ENCODE measurements at places on chromosomes 16 and 17.

- no peak for DNase-seq
Observed at GRCh38 chr17:35184274-35184673, 9.9 kb downstream of the SLC35G3 start.

GRCh38 chr17:79062691-79063090, 11.9 kb upstream of the ENGASE start:
- no peak for DNase-seq

DNA sequence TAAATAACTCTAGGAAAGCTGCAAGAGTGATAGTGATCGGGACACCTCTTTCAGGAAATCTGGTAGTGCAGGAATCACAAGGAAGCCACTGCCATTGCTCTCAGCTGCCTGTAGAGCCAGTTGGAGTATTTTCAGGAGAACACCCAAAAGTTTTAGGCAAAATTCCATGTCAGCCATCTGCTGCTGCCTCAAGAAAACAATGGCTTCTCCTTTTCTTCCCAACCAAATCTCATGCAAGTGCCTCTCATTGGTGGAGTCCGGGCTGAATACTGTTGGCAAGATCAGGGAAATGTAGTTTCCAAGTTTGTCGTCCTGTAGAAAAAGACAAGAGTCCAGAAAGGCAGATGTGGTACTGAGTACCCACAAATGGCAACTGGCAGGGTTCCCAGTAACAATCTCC, 54.9 kb upstream of the TANC2 start:
- no peak for DNase-seq

DNA sequence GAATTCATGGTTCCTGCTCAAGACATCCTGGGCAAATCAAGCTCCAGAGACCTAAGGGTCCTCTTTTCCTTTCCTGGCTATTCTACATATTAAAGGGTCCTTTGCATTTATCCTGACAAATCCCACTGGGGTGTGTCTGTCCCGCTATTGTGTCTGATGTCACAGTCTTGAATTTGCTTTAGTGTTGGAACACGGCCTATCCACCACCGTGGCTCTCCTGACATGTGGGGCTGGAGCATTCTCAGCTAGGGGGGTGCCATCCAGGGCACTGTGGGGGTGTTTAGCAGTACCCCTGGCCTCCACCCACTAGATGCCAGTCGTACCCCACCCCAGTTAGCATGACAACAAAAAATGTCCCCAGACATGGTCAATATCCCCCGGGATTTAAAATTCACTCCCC, 92.9 kb downstream of the IRF8 start:
- DNase-seq = no peak

- DNase-seq = no peak
Observed at GRCh38 chr17:17877529-17878358, 41.0 kb upstream of the SREBF1 start.

- no peak for DNase-seq
Observed at GRCh38 chr16:46688101-46688653, 801 bp downstream of the VPS35 start.

GRCh38 chr16:20484726-20485125, 33.4 kb downstream of the ACSM2A start:
- DNase-seq = no peak

GRCh38 chr16:5379954-5380353, 282.4 kb upstream of the EEF2KMT start:
- DNase-seq = no peak

DNA sequence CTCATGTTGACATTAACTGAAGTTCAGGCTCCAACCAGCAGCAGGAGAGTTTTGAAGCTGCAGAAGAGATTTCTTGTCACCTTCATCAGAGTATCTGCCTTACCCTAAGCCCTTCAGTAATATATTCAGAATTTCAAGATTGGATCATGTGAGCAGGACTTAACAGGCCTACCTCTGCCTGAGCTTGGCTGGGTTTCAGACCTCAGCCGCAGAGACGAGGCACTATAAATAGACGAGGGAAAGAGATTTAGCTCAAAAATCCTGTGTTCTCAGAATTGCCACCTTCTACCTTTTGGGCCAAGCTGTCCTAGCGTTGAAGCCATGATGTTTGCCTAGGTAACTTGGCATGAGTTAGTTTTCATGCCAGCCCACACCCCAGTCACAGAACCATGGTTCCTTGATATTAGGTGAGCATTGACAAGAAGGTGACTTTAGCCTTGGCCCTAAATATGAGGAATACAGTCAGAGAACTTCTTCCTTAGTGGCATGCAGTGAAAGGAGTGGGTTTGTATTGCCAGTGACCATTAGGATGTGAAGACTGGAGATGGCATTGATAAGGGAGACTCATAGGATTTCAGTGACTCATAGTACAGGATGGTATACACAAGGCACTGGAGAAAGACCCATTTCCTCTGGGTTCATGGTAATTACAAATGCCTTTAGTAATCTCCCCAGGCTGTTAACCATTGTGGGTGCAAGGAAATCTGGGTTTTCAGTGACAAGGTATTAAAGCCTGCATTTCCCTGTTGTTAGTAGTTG, 224.3 kb downstream of the MSI2 start:
- peak; percentile 64 for DNase-seq

- no peak for DNase-seq
Observed at GRCh38 chr16:50910736-50911100, 168.8 kb downstream of the CYLD start.

- no peak for DNase-seq
Observed at GRCh38 chr17:48631693-48632578, 5.8 kb upstream of the HOXB9 start.

DNA sequence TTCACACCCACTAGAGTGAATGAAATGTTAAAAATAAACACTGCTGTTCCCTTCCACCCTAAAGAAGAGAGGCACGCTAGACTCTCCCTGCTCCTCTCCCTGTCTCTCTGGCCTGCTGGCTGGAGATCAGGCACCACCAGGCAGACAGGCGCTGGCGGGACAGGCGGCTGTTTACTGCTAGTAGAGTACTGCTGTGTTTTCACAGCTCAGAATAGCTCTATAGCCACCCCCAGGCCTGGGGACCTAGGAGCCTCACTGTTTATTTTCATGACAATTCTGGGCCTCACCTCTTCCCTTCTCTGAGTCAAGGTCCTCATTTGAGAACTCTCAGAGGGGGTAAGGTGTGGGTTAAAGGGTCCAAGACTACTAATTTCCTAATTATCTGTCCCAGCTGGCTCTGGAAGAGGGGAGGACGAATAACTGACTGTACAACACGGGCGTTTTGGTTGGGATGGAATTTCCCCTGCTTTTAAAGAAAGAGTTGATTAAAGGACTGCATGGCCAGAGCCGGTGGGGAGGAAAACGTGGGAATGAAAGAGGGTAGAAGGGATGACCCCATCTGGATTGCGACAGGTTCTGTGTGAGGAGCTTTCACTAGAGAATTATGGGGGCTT, 9.0 kb upstream of the G6PC1 start:
- no peak for DNase-seq

DNA sequence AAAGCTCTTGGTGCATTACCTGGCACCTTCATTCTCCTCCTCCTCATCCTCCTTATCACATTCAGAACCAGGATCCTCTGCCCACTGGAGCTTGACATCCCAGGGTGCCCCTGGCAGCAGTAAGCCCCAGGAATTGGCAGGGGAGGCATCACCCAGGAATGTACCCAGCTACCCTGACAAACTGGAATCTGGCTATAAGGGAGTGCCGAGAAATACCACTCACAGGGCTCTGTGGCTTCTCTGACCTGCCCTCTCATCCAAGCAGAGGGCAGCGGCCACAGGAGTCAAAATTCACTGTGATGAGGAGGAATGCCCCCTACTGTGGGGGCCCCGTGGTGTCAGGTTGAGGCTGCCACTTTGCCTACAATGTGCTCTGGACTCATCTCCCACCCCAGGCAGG, 19.6 kb downstream of the MPP3 start:
- no peak for DNase-seq

DNA sequence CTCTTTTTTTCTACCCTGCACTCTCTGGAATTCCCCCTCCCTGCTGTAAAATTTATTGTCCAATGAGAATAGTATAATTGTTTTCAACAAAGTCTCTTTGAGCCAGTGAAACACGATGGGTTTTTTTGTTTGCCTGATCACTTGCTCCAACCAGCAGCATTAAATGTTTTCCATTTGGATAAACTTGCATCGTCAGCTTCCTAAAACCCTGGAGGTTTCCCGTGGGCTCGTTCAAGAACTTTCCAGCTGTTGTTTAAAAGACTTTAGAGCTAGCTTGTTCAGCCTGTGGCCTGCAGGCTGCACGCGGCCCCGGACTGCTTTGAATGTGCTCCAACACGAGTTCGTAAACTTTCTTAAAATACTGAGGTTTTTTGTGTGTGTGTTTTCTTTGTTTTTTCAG, 14.9 kb downstream of the NAGPA start:
- DNase-seq = peak; percentile 84

DNA sequence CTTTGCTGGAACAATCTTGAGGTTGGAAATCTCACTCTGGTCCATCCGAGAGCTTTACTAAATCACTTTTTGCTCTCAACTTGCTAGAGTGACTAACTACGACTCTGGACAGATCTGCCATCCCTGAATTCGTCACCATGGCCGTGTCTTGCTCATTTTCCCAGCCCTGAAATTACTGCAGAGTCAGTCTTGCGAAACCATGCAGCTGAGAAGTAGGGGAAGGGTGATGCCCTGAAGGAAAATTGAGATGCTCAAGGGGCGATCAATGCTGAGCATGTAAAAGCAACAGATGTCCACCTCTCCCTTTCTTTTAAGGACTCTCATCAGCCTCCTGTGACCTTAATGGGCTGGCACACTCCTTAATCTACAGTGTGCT, 18.8 kb downstream of the PCTP start:
- no peak for DNase-seq

GRCh38 chr16:27313422-27314160, at the start of gene IL4R:
TSS of gene IL4R (plus strand) at chr16:27313974. CDS start at chr16:27340204, 26,230 bp downstream.
- no peak for DNase-seq

- DNase-seq = no peak
Observed at GRCh38 chr16:84810518-84811273, 9.1 kb upstream of the CRISPLD2 start.

DNA sequence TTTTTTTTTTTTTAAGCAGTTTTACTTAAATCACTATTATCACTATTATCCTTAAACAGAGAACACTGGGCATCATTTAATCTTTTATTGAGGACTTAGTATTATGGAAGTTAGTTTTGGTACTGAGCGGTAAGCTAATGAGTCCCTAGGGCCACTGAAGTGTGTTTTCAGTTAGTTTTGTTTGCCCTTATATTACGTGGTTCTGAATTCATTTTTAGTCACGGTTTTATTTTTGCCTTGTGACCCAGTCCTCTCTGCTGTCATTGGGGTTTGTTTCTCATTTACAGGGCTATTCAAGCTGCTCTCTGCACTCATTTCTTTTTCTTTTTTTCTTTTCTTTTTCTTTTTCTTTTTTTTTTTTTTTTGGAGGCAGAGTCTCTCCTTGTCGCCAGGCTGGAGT, 17.3 kb downstream of the RABEP1 start:
- DNase-seq = no peak

DNA sequence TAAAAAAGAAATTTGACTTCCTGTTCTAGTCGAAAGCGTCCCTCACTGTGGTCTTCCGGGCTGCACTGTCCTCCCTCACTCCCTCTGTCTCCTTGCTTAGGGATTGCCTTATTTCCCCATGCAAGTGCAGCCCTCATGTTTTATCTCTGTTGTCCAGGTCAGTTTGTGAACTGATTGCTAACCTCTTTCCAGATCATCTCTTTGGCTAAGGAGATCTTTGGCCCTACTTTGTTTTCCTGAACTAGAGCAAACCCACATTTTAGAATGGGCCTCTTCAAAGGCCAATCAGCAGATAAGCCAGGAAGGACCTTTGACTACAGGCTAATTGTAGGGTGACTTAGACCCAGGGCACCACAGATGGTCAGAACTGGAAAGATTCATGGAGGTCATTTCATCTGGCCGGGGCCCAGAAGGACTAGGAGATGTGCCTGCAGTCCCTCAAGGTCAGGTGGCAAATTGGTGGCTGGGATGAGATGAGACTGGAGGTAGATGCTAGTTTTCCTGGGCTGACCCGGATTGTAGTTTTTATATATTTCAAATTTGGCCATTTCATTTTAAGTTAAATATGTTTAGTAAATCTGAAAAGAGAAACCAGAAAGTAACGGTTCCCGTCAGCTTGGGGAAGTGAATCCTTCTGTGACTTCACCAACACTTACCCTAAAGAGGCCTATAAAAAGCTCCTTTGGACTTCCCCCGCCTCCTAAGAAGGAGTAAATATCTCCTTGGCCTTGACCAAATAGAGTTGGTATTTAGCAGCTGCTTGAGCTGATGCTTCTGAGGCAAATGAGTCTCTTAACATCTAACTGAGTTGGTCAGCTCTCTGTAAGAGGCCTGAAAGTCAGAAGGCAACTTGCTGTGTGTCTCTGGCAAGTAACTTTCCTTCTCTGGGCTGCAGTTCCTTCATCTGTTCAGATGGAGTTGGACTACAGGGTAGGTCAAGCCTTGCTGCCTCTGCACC, 6.2 kb upstream of the SLC25A19 start:
- no peak for DNase-seq

- DNase-seq = no peak
Observed at GRCh38 chr17:19592316-19592715, 56.2 kb upstream of the ALDH3A2 start.

DNA sequence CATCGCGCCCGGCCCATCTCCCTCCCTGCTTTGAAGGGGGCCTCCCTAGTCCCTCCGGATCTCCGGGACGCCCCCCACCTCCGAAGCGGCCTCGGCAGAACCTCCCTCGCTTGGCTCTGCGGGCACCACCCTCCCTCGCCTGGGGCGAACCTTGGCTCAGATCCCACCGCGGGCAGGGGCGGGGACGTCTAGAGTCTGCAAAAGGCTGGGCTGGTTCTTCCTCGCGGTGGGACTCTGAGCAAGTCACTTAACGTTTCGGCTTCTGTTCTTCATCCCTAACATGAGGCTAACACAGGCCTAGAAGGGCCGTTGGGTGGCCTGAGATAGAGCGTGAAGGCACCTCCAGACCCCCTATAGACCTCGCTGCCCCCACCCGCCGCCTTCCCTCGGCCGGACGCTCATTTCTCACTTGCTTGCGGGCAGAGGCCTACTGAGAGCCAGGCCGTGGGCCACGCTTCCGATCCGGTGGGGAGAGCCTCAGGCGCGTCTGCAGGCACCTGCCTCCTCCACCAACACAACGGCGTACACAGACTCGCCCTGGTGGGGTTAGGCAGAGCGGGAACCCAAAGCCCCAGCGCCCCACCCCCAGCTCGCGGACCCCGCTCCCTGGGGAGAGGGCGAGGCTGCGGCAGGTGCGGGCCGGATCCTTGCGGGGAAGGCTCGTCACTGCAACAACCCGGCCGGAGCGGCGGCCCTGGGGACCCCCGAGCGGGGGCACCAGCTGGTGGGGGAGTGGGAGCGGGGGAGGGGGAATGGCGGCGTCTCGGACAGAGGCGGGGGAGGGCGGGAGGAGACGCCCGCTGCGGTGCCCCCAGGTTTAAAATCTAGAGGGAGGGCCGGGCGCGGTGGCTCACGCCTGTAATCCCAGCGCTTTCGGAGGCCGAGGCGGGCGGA, 5.4 kb downstream of the MYO1C start:
- peak; percentile 53 for DNase-seq

DNA sequence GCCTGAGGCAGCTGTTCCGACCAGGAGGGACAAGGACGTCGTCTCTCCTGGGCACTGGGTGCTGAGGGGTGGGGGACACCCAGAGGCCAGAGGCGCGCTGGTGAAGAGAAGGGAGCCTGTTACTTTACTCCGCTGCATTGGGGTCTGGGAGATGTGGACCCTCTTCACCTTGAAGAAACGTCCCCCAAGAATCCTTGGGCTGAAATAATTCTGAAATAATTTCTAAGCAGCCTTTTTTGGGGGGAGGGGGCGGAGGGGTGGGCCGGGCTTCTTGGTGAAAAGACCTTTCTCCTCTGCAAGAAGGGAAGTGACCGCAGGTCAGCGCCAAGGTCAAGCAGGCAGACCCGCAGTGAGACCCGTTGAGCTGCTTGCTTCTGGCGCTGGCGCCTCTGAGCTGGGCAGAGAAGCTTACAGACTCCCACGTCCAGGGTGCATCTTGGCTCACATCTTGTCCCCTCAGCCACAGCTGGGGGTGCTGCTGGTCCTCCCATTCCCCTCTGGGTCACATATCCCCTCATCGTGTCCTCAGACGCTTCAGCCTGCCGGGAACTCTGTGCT, 1.1 kb downstream of the SYT17 start:
- no peak for DNase-seq

Data from foreskin melanocyte (primary cell).